NCI-H524 treated with DMSO at 0.1 percent for 48 hours (cell line): ENCODE measurements at places on chromosomes 13 and 19.

- DNase-seq, result no peak
These were observed 1178.2 kb upstream of the PCDH20 start for GRCh38 chr13:62593804-62594203.

- no peak for DNase-seq
These were observed 254.7 kb upstream of the SGCG start for GRCh38 chr13:22925881-22926747.

DNA sequence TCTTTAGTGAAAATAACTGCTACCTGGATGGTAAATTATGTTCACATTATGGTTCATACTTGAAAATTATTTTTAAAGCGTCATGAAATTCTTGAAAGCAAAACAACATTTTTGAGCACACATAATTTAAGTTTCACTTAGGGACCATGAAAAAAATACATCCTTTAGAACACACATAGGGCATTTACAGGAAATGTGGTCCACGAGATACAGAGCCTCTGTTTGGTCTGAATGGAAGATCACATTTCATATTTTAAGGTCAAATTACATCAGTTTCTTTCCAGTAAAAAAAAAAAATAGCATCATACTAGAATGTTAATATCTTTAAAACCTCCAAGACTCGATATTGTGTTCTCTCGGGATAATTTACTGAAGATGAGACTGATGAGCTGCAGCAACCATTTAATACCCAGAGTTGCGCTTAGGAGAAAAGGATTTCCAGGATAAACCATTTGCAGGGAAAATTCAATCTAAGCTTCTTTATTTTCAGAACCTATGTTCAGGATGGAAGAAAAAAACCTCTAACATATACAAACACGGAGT lies 720.7 kb downstream of the DIAPH3 start:
- no peak for DNase-seq

DNA sequence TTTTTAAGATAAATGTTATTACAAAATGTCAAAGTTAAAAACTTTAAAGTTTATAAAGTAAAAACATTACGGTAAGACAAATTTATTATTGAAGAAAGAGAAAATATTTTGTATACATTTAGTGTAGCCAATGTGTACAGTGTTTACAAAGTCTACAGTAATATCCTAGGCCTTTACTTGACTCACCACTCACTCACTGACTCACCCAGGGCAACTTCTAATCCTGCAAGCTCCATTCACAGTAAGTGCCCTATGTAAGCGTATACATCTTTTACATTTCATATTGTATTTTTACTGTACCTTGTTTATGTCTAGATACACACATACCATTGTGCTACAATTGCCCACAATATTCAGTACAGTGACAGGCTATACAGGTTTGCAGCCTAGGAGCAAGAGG lies 448.2 kb downstream of the KCTD12 start:
- no peak for DNase-seq

GRCh38 chr13:112688560-112689302 lies 1.1 kb upstream of the ATP11A start:
- DNase-seq, result no peak

GRCh38 chr13:71054358-71054757 lies 812.6 kb downstream of the DACH1 start:
- no peak for DNase-seq

GRCh38 chr13:47213047-47213446 lies 316.2 kb upstream of the HTR2A start:
- no peak for DNase-seq

DNA sequence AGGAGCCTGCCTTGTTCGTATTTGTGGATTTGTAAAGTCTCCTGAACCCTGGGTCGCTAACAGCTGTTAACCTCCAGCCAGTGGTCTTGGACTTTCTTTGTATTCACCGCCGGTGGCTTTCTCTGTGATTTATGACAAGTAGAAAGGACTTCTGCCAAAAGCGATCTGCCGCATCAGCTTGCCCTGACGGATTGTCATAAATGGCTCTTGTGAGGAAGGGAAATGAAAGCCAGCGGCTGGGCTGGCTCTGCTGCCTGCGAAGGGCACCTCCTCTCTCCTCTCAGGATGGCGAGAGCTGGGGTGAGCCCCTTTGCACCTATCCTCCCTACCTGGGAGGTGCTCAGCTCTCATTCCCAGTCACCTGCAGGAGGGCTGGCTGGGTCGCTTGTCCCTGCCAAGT lies 25.6 kb downstream of the DHRS12 start:
- no peak for DNase-seq

- peak; percentile 56 for DNase-seq
These were observed 23.7 kb downstream of the SLC6A16 start for GRCh38 chr19:49301165-49301865.

DNA sequence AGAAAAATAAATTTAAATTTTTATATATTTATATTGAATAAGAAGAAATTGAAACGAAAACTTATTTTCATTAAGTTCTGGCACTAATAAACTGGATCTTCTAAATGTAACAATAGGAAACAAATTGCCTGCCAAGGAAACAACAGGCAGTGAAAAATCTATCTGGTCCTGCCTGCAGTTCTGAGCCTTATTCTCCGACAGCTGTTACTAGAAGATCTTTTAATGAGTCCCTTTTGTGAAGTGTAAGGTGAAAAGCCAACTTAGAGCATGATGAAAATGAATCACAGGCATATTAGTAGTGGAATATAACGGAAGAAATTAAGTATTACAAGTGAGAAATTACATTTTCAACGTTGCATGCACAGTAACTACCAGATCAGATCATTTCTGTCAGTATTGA lies 1002.7 kb upstream of the PCDH20 start:
- no peak for DNase-seq

DNA sequence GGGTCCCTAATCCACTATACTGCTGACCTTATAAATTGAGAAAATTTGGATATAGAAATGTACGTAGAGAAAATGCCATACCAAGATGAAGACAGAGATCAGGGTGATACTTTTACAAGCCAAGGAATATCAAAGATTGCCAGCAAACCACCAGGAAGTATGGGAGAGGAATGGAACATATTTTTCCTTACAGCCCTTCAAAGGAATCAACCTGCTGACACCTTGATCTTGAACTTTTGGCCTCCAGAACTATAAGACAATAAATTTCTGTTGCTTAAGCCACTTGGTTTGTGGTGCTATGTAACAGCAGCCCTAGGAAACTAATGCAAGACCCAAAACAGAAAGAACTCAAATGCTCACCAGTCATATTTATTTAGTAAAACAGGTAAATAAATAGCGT lies 10.3 kb upstream of the NDFIP2 start:
- no peak for DNase-seq

DNA sequence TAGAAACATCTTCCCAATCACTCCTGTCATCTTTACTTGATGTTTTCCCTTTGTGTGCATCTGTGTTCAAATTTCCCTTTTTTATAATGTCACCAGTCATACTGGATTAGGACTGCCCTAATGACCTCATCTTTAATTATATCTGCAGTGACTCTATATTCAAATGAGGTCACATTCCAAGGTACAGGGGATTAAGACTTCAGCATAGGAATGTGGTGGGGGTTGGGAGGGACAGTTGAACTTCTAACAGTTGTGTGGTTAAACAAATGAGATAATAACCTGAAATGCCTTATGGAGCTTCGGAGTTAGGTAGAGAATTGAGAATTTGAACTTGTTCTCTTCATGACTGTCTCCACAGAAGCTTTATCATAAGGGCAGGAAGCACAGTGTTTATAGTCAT lies 23.0 kb downstream of the PAN3 start:
- DNase-seq, result no peak

- no peak for DNase-seq
These were observed 1378.7 kb upstream of the PRR20A start for GRCh38 chr13:55761986-55762385.

DNA sequence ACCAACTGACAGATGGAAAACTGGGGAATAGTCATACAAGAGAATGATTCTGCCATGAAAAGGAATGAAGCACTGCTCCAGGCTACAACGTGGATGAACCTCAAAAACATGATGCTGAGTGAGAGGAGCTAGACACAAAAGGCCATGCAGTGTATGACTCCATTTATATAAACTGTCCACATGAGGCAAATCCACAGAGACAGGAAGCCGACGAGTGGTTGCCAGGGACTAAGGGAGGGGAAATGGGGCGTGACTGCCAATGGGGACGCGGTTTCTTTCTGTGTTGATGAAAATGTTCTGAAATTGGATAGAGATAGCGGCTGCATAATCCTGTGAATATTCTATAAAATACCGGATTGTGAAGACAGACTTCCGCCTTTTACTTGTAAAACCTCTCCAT lies 10.2 kb downstream of the SMIM7 start:
- no peak for DNase-seq

DNA sequence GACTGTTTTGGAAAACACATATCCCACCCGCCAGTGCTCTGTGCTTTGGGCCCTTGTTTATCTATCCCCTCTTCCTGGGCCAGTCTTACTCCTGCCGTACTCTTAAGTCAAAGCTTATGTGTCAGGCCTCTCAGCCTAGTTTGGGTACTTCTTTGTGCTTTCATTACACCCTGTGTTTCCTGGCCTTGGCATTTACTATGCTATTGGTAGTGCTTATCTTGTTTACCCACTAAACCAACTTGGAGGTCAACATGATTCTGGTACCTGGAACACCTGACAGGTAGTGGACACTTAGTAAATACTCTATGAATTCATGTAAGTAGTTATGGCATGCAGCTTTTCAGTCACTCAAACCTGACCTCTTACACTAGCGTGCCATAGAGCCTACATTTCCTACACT lies 2.4 kb downstream of the POLR1D start:
- DNase-seq, result no peak

DNA sequence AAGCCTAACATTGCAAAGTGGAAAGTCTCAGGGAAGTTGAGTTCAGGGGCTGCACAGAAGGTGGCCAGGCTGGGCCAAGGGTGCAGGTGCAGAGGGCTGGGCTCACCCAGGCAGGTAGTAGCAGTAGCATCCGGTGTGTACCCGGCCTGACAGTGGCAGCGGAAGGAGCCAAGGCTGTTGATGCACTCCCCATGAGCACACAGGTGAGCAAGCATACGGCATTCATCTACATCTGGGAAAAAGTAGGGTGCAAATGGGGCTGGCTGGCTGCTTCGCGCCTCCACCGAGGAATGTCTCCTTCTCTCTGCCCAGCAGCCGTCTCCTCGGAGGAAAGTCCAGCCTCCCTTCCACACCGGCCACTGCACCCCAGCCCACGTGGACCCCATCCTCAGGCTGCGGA lies 30.6 kb downstream of the CCL25 start:
- no peak for DNase-seq
